Activated naive CD4-positive, alpha-beta T cell treated with Interleukin-2 at 50 U/mL for 16 hours (primary cell): ENCODE measurements at places on chromosomes 5 and 9.

GRCh38 chr9:72037571-72037970 is 22.8 kb downstream of the C9orf57 start:
- no peak for DNase-seq

DNA sequence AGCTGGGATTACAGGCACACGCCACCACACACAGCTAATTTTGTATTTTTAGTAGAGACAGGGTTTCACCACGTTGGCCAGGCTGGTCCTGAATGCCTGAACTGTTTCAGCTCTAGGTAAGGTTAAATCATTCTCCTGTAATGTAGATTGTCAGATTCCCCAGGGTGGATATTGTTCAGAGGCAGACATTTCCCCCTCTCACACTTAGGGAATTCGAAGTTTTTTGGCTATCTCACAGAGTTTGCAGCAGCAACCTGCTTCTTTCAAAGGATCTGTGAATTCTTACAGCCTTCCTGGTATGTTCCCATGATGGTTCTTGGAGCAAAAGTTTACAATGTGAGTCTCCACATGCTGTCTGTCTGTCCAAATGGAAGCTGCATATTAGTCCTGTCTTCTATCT is 15.6 kb upstream of the DIRAS2 start:
- no peak for DNase-seq

- DNase-seq = no peak
These were observed 62.8 kb downstream of the DAB2IP start for GRCh38 chr9:121714075-121714705.

- no peak for DNase-seq
These were observed 41.7 kb downstream of the EBF1 start for GRCh38 chr5:159057996-159058395.

DNA sequence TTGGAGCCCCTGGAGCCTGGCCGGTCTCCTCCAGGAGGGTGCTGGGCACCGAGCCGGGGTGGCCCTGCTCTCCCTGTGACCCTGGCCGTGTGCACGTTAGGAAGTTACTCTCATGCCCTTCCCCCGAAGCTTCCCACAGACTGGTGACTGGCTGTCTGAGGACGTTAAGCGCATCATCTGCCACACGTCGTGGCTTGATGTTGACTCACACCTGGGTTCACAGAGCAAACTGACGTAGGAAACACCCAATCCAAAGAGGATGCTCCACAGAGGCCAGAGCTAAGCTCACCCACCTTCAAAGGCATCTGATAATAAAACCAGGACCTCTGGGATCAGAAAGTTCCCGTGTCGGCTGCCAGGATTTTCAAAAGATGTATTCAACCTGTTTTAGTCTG is 152.9 kb upstream of the PHYKPL start:
- no peak for DNase-seq

DNA sequence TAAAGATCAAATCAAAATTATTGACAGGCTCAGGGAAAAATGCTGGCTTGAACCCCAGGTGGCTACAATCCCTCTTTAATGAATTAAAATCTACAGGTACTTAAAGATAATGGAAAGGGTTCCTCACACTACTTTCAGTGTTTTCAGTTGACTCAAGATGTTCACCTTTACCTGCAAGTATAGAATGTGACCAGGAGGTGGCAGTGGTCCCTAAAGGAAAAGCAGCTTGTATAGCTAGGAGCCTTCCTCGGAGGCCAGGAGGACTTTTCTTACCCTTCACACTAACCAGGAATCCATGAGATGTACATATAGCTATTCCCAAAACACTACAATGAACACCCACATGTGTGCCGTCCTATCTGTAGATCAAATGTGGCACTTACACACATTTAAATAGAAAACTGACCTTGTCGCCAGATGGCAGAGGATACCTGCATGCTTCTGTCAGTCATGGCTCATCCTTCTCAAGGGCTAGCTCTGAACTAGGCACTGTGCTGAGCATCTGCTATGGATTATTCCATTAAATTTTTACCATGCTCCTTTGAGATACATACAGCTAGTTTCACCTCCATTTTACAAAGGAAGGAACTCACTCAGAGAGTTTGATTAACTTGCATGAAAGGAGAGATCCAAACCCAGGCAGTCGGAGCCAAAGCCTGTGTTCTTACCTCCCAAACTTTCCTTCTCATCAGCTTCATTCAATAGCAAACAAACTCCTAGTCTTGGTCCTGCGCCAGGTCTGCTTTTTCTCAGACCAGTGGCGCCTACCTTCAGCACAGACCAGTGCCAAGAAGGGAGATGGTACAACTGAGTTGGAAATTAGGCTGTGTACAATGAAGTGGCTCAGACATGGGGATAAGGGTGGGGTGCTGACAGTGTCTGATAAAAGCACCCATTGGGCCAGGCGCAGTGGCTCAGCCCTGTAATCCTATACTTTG is 24.5 kb downstream of the C9orf152 start:
- DNase-seq = peak; percentile 42

DNA sequence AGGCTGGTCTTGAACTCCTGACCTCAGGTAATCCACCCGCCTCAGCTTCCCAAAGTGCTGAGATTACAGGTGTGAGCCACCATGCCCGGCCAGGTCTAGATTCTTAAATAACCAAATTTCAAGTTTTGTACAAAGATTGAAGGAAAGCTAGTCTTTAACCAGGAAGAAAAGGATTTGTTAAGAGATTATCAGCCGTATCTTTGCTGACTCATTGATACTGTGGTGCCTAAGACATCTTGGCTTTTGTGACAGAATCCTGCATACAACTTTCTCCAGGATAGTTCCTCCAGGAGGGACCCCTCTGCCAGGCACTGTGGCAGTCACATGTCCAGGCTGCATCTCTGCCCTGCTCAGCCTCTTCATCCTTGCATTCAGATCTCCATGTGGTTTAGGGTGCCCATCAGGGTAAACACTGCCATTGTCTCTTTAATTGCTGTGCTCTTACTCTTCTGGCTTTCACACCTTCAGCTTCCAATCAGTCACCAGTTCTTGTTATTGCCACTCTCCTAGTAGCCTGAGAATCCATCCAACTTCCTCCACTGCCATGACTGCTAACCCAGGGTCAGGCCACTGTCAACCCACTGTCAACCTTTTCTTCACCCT is 10.0 kb downstream of the MAP3K1 start:
- DNase-seq = no peak

DNA sequence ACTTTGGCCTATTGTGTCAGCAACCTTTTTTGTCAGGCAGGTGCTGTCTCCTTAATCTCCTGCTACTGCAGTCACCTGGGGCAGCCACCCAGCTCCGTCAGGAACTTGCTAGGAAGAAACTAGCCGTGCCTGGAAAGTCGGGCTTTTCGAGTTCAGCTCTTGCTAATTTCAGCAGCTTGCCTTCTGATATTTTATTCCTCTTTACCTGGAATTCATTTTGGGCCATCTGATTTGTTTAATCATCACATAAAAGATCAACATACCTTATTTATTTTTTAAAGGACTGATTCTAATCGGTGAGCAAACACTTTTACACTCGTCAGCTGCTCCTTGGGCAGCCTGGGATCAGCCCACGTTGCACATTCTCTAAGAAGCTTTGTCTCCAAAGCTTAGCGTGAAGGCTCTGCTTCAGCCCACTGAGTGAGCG is 42.2 kb downstream of the PRLR start:
- no peak for DNase-seq

- no peak for DNase-seq
These were observed 268.9 kb downstream of the PIK3R1 start for GRCh38 chr5:68484307-68485068.

DNA sequence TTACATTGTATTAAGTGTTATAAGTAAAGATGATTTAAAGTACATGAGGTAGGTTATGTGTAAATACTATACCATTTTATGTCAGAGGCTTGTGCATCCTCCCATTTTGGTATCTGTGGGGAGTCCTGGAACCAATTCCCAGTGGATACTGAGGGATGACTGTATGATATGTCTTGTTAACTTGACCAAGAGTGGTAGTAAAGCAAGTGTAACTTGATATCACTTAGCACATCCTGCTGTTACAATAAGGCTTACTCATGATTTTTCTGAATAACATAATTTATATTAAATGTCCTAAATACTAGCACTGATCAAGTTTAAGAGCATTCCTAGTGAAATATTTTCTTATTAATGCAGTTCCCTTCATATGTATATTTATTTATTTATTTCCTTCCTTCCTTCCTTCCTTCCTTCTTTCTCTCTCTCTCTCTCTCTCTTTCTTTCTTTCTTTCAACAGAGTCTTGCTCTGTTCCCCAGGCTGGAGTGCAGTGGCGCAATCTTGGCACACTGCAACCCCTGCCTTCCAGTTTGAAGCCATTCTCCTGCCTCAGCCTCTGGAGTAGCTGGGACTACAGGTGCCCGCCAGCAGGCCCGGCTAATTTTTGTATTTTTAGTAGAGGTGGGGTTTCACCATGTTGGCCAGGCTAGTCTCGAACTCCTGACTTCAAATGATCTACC is 7.5 kb downstream of the NDFIP1 start:
- no peak for DNase-seq

DNA sequence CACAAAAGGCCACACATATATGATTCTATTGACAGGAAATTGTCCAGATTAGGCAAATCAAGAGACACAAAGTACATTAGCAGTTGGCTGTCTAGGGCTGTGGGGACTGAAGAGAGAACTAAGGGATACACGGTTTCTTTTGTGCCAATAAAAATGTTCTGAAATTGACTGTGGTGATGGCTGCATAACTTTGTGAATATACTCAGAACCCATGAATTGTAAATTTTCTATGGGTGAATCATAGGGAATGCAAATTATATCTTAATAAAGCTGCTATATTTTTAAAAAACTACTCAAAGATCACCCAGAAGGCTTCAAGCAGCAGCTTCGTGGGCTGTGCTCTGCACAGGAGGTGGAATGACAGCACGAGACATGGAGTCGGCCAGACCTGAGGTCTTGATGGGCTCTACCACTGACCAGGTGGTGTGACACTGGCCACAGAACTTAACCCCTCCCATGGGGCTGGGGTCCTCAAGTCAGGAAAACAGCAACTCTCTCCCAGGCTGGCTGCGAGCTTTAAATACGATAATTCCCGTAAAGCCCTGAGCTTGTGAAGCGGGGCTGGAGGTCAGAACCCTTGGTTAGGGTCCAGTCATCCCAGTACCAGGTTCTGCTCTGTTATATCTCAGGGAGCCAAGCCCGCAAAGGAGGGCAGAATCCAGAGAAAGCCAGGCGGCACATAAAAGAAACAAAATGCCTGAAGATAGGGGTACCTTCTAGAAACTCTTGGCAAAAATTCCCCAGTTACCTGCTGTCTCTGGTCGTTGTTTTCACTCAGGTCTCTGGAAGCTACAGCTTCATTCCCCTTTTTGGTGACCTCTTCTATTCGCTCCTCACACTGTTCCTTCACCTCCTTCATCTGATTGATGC is 59.1 kb downstream of the GOLM1 start:
- DNase-seq = no peak

GRCh38 chr9:98215821-98216220 is 23.4 kb upstream of the CORO2A start:
- no peak for DNase-seq

GRCh38 chr9:5512658-5513452 is 2.5 kb downstream of the PDCD1LG2 start:
- DNase-seq = no peak

DNA sequence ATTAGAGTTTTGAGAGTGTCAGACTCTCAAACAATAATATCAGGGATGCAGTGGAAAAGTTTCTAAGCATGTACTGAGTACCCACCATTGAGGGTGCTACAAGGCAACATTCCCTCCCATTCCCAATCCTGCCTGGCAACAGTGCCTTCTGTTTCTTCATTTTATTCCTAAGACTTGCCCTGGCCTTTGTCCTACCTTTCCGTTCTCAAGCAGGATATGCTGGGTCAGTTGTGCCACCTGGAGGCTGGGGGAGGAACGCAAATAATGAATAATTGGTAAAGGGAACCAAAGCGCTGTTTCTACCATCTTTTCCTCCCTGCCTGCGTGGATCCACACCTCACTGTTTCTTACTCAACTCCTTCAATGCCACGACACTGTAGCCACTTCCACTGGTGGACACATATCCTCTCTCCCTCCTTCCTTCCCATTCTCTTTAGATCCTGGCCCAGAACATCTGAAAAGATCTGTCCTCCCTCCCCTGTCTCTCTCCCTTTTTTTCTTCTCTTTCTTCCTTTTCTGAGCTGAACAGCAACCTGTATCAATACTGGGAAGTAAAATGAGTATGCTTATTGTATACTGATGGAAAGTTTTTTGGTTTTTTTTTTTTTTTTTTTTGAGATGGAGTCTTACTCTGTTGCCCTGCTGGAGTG is 149.5 kb downstream of the C9orf152 start:
- peak; percentile 62 for DNase-seq

- no peak for DNase-seq
These were observed 575.7 kb upstream of the ACO1 start for GRCh38 chr9:31808766-31809165.

DNA sequence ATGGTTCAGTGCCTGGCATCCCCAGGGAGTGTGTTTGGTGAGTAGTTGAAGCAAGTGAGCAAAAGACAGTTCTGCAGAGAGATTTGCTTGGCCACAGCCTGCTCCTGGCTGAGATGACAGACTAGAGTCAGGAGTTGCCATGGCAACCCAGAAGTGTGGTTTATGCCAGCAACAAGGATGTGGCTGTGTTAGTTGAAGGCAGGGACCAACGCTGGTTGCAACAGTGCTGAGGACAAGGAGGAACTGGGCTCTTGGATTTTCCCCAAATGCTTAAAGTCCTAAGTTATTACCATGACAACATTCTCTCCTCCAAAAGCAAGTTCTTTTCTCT is 2.7 kb downstream of the NXNL2 start:
- no peak for DNase-seq

DNA sequence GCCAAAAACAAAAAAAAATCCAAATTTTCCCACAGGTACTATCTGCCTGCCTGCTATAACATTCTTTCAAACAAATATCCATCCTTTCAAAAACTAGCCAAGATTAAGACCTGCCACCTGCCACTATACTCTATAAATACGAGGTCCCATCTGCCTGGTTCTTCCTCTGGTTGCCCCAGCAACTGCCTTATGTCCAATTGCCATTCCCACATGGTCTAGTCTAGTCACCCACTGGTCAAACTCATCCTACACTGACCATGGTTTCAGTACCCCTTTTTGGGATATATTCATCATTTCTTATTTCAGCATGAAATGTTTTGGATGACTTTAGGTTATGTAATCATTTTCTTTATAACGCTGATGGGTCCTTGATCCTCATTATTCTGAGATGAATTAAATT is 95.1 kb upstream of the CCNG1 start:
- DNase-seq = no peak

GRCh38 chr9:111094958-111095357 is 56.7 kb upstream of the LPAR1 start:
- no peak for DNase-seq

- DNase-seq = no peak
These were observed 291.8 kb downstream of the CDH10 start for GRCh38 chr5:24353016-24353415.

- no peak for DNase-seq
These were observed 49.9 kb upstream of the GAS1 start for GRCh38 chr9:86997156-86997555.
